ENCODE measurements at places on chromosomes 1 and 21.
A peak's percentile ranks its signal among the peaks of the same experiment; 100 is the strongest.

DNA sequence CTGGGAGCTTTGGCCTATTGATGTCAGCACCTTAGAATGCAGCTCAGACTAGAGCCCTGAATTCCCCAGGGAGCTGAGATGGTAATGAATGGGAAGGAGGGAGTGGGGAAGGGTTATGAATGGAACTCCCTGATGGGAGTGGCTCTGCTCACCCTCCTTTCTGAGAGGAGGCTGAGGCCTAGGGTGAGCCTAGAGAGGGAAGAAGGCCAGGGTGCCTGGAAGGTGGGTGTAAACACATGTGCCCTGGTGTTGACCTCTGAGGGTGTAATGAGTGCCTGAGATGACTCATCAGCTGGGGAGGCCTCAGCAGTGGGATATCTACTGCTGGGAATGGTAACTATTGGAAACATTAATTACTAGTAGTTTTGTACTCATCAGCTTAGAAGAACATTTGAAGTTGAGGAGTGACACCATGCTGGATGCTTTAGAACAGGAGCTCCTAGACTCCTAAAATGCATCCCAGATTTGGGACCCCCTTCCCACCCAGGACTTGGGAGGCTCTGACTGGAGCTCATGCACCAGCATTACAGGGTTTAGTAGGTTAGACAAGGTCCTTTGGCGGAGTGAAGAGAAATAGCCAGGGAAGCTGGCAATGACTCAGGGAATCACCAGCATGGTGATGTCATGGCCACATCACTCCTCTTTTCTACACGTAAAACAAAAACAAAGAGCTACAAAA is 16.0 kb upstream of the PIGV start:
- DNase-seq = no peak

- DNase-seq = no peak
Observed at GRCh38 chr21:45410865-45411809, 6.2 kb downstream of the COL18A1 start.

GRCh38 chr1:236332092-236332758 is 50.5 kb upstream of the ERO1B start:
- DNase-seq = no peak

- DNase-seq = peak; percentile 25
Observed at GRCh38 chr1:115980998-115981993, 5.0 kb downstream of the SLC22A15 start.

DNA sequence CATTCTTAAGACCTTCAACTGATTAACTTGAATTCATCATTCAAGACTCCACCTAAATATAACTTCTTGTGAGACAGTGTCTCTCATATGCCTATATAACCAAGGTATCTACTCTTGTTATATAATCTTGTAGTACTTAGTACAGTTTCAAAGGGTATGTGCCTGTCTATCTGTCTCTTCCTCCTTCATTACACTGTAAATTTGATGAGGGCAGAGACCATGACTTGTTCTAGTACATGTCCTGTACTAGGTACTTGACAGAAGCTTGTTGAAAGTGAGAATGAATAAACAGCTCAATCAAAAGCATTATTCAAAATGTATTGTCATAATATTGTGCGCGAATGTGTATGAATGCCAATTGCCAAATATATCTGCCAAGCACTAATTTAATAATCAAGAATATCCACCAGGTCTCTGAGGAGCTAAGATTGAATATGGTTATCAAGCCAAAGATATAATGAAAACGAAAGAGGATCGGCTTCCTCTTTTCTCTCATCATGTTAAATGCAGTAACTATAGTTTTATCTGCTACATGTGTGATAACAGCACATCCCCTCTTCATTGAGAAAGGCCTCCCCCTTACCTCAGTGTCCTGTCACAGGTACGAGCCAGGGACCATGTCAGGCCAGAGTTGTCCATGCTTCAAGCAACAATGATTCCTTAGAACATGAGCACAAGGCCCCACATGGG is 117.3 kb downstream of the UCHL5 start:
- DNase-seq = no peak

- no peak for DNase-seq
Observed at GRCh38 chr1:8006037-8006963, 19.8 kb downstream of the ERRFI1 start.

GRCh38 chr1:245881767-245882391 is 625.2 kb downstream of the SMYD3 start:
- DNase-seq = no peak

- no peak for DNase-seq
Observed at GRCh38 chr1:207918581-207918980, 7.7 kb upstream of the CD34 start.

- no peak for DNase-seq
Observed at GRCh38 chr1:200036619-200037270, 9.2 kb downstream of the NR5A2 start.

GRCh38 chr1:152440635-152441471 is 26.8 kb upstream of the CRNN start:
- peak; percentile 48 for DNase-seq

- no peak for DNase-seq
Observed at GRCh38 chr21:29267666-29268065, 31.1 kb upstream of the BACH1 start.

DNA sequence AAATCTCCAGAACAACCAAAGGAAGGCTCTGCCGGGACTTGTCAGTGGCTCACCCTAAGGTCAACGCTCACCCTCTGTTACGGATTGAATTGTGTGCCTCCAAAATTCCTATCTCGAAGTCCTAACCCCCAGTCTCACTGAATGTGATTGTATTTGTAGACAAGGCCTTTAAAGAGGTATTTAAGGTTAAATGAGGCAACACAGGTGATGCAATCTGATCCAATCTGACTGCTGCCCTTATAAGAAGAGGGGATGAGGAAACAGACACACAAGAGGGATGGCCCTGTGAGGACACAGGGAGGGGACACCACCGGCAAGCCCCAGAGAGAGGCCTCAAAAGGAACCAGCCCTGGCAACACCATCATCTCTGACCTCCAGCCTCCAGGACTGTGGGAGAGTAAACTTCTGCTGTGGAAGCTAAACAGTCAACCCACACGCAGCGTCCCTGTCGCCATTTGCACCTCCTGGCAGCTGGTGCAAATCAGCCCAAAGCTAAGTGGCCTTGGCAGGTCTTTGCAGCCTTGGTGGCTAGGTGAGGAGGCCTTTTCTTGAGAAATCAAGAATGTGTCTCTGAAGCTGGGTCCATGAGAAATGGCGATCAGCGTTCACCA is 24.2 kb downstream of the UBASH3A start:
- DNase-seq = no peak

- DNase-seq = no peak
Observed at GRCh38 chr1:8456308-8456912, 138.5 kb downstream of the SLC45A1 start.

GRCh38 chr21:37534431-37534830 is 167.9 kb downstream of the DYRK1A start:
- no peak for DNase-seq

GRCh38 chr1:2785631-2786328 is 15.7 kb downstream of the TTC34 start:
- DNase-seq = no peak

DNA sequence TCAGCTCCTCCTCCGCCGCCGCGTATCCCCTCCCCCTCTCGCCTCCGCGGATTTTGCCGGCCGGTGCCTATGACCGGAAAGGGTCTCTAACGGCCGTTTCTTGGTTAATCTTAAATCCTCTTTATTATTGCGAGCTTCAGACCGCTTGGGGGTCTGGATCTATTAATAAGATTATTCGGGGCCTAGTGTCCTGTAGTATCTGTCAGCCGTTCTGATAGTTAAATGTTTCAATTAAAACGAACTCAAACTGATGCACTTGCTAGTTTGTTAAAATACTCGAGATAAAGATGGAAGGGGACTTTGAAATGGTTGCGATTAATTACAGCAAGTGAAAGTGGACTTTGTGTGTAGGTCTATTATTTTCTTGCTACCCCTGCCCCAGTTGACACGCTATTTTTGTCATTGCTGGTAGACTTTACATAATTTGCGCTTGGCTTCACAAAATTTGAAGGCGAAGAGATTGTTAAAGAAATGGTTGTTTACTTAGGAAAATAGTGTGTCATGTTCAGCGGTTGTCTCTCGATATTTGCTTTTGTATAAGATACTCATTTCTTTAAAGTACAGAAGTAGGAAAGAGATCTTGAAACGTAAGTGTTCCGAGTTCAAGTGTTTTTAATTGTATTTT is 779 bp downstream of the SON start:
- DNase-seq = no peak

- DNase-seq = no peak
Observed at GRCh38 chr1:117567976-117568375, 37.9 kb upstream of the TENT5C start.

GRCh38 chr1:11134251-11134897 is 34.7 kb upstream of the EXOSC10 start:
- DNase-seq = no peak

GRCh38 chr1:55064071-55064581 is 24.8 kb downstream of the PCSK9 start:
- no peak for DNase-seq

- DNase-seq = no peak
Observed at GRCh38 chr1:3064296-3064850, 4.6 kb upstream of the PRDM16 start.

DNA sequence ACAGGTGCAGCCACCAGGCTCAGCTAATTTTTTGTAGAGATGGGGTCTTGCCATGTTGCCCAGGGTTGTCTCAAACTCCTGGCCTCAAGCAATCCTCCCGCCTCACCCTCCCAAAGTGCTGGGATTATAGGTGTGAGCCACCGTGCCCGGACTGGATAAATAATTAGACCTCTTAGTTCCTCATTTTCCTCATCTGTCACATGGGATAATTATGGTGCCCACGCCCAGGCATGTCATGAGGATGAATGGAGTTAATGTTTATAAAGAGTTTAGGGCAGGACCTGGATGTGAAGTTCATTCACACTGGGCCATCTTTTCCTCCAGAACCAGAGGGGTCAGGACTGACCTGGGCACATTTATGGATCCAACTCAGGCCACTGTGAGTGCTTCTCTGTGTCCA is 23.7 kb downstream of the PADI3 start:
- no peak for DNase-seq

- DNase-seq = no peak
Observed at GRCh38 chr1:160866001-160866694, 3.5 kb upstream of the CD244 start.

GRCh38 chr1:206584683-206585082 is 27.6 kb downstream of the EIF2D start:
- DNase-seq = no peak

DNA sequence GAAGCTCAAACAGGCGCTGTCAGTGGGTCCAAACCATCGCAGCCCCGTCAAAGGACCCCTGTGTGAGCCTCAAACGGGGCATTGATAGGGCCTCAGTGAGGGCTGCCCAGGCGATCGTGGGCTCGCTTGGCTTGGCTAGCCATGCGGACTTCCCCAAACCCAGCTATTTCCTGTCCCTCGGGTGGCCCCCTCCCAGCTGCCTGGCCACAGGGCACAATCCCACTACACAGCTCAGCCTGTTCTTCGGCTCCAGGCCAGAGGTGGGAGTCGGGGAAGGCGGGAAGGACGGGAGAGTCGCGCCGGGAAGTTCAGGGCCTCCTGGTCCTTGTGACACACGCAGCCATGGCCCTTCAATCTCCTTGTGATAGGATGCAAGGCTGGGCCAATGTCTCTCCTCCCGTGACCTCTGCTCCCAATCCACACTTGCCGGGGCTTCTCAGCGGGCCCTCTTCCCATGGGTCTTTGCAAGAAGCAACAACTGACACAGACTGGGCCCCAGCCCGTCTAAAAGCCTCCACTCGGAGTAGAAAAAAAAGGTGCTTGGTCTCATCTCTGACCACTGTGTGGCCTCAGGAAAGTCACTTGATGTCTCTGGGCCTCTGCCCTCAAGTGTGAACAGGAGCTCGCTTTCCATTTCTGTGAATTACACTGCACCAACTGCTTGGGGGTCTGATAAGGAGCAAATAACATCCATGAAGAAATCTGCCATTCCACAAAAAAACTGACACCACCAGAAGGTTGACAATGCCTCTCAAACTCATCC is 7.1 kb upstream of the MATN1 start:
- peak; percentile 60 for DNase-seq

- peak; percentile 28 for DNase-seq
Observed at GRCh38 chr1:41240781-41241353, 1.2 kb downstream of the SCMH1 start.

GRCh38 chr21:16642353-16642752 is 870.5 kb upstream of the CXADR start:
- no peak for DNase-seq

DNA sequence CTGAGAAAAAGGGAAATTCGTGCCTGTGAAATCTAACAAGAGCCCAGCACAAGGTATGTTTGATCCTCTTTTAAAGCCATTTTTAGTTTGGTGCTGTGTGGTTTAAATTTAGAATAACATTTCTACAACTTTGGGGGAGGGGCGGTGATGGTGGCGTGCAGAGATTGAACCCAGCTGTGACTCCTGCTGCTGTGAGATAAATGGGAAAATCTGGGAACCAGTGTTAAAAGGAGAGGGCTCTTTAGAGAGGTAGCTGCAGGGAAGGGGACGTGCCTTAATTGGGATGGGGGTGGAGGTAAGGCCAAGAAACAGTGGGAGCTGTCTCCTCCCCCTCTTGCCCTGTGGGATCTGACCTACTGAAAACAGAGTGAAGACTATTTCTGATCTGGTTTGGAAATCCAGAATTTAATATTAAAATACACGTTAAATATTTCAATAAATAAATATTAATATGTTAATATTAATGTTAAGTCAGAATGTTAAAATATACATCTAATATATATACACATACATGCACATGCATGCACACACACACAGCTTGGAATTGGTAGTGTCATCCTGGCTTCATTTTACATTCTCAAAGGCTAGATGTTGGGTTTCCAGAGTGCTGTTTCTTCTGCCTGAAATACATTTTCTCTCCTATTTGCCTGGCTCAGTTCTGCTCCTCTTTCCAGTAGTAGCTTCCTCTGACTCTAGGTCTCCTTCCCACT is 30.1 kb upstream of the DNAJC6 start:
- DNase-seq = no peak

GRCh38 chr1:59020151-59020997 is 236.5 kb upstream of the JUN start:
- peak; percentile 68 for DNase-seq

All from naive B cell (primary cell).